ENCODE measurements at places on chromosomes 4 and X.
A peak's percentile ranks its signal among the peaks of the same experiment; 100 is the strongest.

GRCh38 chr4:150140774-150141400 is 62.6 kb downstream of the DCLK2 start:
- no peak for DNase-seq

GRCh38 chr4:47567511-47567910 is 82.4 kb downstream of the ATP10D start:
- DNase-seq: no peak

- no peak for DNase-seq
Measured at GRCh38 chr4:156537286-156537685, 434.3 kb downstream of the PDGFC start.

GRCh38 chr4:10982305-10982704 is 297.7 kb upstream of the CLNK start:
- DNase-seq: no peak

- DNase-seq: no peak
Measured at GRCh38 chrX:103640401-103641155, 11.8 kb downstream of the TCEAL1 start.

DNA sequence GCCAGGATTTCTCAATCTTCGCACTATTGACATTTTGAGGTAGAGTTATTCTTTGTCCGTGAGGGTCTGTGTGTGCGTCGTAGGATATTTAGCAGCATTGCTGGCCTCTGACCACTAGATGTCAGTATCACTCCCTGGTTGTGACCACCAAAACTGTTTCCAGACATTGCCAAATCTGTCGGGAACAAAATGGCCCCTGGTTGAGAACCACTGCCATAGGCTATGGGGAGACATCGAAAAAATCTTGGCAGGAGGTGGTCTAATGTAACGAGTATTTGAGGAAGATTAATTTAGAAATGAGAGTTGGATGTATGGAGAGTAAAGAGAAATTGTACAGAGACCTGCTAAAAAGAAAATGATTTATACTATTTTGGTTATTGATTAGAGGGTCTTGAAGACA is 108.4 kb downstream of the DOCK11 start:
- DNase-seq: peak; percentile 28

DNA sequence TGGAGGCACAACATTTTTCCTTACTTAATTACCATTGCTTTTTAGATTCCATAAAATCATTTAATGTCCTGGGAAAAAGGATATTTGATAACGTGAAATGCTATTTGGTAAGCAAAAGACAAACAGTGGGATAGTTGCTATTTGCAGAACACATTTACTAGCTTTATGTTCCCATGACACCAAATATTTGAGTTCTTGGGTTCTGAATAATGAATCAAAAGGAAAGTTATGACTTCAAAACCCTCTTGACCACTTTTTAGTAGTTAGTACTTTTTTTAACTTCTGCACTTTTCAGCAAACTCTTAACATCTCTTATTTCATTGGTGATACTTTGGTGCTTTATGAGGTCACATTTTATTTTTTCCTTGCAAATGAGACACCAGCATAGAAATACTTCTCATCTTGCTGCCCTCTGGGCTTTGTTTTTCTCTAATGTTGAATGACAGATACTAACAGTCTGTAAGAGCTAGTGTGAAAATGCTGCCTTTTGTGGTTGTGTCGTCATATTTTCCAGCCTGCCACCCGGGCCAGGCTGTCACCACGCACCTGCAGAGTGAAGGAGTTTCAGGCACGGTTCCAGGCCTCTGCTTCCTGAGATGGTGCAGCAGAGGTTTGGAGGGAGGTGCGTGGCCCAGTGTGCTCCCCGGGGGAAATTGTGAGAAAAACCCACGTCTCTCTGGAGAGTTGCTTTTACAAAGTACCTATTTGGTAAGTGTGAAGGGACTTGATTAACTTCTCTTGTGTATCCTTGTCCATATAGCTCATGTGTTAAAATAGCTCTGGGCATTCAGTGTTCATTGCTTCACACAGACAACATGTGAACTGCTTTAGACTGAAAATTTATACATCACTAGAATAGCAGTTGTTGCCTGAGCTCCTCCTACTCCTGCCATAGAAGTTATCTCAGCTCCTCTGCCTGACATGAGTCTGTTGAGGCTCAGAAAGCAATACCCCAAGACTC is 34.7 kb downstream of the MSL3 start:
- DNase-seq: peak; percentile 67

GRCh38 chrX:36401774-36402173 is 482.2 kb downstream of the CFAP47 start:
- no peak for DNase-seq

DNA sequence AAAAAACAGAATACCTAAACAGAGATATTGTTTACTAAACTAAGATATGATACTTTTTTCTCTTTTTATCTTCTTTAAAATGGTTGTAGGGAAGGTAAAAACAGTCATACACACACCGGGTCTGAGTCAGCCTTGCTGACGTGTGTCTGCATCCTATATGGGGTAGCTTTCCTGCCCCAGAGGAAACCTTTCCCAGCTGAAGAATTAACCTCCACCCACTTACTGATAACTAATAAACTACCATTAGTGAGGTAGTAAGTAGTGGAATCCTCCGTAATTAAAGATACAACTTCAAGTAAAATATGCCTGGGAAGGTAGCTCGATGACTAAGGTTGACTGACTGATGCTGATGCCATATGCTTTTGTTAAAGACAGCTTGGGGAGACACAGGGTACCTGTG is 312.2 kb downstream of the DCTD start:
- DNase-seq: no peak

DNA sequence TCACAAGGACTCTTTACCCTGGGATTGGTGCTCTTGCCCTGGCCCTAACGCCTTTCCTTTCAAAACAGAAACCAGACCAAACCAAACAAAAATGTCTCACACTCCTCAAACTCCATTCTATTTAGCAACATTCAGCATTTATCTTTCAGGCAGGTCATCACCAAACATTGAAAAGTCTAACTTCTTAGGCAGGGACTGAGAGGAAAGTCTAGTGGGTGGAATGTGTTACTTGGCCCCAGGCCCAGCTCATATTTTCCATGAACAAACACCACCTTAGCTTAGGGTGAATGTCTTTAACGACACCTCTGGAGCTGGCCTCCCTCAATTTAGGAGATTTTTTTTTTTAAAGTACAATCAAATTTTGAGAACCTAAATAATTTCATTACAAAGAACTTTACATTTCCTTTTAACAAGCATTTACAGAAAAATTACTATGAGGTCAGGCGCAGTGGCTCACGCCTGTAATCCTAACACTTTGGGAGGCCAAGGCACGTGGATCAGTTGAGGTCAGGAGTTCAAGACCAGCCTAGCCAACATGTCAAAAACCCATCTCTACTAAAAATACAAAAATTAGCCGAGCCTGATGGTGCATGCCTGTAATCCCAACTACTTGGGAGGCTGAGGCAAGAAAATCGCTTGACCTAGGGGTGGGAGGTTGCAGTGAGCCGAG is 10.2 kb upstream of the N4BP2 start:
- peak; percentile 51 for DNase-seq

DNA sequence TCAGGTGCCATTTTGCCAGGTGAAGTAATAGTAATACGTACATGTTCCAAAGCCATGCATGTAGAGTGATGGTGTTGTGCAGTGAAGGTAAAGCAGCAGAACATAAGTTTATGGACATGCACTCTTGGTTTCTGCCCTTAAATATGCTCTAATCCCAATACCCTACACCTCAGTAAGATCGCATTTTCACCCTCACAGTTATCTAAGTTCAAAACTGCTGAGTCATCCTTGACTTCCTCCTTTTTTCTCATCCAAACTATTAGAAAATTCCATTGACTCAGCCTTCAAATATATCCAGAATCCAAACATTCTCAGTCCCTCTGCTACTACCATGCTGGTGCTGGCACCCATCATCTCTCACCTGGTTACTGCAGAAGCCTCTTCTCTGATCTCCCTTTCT is 652.9 kb upstream of the IGFBP7 start:
- DNase-seq: no peak

DNA sequence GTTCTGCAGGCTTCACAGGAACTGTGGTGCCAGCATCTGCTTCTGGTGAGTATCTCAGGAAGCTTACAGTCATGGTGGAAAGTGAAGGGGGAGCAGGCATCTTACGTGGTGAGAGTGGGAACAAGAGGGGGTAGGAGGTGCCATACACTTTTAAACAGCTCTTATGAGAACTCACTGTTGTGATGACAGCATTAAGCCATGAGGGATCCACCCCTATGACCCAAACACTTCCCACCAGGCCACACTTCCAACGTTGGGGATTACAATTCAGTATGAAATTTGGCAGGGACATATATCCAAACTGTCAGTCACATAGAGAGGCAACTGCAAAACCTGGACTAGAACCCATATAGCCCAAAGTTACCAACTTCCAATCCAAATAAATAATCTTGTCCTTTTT is 43.1 kb upstream of the ZCCHC12 start:
- DNase-seq: no peak

DNA sequence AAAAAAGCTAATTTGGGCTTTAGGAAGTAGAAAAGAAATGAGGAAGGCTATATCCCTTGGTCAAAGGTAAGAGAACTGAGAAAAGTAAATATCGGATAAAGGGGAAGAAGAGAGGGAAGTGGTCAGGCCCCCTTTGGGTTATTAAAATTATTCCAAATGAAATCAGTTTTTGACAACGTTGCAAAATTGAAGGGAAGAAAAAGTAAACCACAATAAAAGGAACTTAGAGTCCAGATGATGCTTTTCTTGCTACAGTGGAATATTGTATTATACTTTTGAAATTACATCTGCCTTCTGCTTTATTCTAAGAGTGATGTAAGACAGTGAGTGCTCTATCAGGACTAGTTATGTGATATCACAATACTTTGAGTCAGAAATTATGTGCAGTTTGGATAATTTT is 59.4 kb upstream of the RBPJ start:
- DNase-seq: no peak
